ENCODE measurements at places on chromosomes 6 and 20.

- no peak for DNase-seq
Measured at GRCh38 chr6:43086022-43086658, 10.0 kb downstream of the PTK7 start.

- no peak for DNase-seq
Measured at GRCh38 chr20:38191654-38192053, 26.6 kb upstream of the TGM2 start.

GRCh38 chr6:43911354-43912115 is 141.5 kb downstream of the VEGFA start:
- no peak for DNase-seq

GRCh38 chr6:89199579-89199978 is 17.6 kb downstream of the GABRR1 start:
- no peak for DNase-seq

DNA sequence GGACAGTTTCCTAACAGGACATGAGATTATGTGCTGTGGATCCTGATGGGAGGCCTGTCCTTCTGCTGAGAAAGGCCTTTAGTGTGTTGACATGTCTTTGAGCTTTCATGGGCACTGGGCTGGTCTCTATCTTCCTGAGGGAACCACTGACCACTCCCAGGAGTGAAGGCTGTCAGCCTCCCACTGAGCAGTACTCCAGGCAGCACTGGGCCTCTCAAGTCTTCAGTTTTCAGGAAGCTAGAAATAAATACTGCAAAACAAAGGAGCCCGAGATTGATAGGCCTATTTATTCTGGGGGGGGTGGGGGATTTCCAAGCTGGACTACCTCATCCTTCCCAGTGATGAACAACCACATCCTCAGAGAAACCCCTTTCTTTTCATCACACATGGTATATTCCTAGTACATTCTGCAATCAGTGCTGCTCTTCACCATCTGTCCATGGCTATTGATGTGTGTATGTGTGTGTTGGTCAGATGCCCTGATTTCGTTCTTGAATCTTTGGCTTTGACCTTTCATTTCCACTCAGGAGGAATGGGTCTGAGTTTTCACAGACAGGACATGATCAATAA is 180.9 kb upstream of the SPTLC3 start:
- no peak for DNase-seq

Data from 8988T (cell line).